ENCODE measurements at places on chromosomes 12 and 14.

DNA sequence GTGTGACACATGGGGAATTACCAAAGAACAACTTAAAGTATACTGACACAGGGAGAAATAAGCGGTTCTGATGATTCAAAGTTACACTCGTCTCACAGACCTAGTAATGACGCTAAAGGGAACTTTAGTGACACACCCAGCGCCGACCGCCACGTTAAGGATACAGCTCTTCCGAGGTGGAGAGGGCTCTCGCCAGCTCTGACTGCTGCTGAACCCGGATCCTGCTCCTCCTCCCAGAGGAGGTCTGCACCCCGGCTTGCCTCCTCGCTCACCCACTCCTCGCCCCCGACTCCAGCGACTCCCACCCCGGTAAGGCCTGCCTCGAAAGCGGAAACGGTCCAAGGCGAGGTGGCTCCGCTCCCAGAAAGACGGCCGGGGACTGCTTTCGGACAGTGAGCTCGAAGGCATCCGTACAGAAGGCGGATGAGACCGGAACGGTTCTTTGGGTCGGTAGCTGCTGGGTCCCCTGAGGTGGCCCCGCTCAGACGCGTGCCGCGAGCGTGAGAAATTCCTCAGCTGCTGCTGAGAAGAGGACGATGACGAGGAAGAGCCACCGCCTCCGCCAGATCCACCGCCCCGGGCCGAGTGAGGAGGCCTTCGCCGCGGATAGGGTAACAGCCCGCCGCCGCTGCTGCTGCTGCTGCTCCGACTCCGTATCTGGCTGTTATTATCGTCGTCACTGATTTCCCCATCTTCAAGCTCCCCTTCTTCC, 643 bp downstream of the ZFC3H1 start:
- peak; percentile 90 for DNase-seq

GRCh38 chr12:58540480-58541299, 379.6 kb downstream of the LRIG3 start:
- peak; percentile 47 for DNase-seq

GRCh38 chr14:34633742-34634141, 3.8 kb upstream of the SNX6 start:
- DNase-seq, result no peak

- no peak for DNase-seq
Measured at GRCh38 chr12:56714431-56714929, 10.6 kb downstream of the NACA start.

DNA sequence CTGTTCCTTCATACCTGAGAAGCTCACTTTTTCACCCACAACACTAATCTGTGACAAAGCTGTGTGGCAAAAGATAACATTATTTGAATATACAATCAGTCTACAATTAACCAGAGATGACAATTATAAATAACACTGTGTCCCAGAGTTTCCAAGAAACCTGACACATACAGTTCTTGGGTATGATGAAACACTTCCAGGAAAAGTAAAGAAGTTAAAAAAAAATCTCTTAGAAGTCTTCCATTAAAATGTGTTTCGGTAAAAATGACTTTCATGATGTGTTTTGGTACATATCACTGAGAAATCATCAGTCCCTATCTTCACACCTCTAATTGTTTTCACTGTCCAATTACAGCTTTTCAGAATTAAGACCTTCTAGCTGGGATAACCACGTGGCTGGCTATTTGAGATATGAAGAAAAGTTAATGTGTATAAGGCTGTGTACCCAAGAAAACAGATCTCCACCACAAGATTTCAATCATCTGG, 390.2 kb downstream of the SOX5 start:
- no peak for DNase-seq
